ENCODE measurements at places on chromosomes 7 and 10.

GRCh38 chr7:50202052-50202555 lies 102.4 kb upstream of the IKZF1 start:
- no peak for DNase-seq

GRCh38 chr10:86522510-86522855 lies 891 bp upstream of the WAPL start:
- DNase-seq: no peak

GRCh38 chr10:19862811-19863515 lies 46.7 kb downstream of the PLXDC2 start:
- DNase-seq: no peak

- no peak for DNase-seq
These were observed 158.1 kb upstream of the KMT2E start for GRCh38 chr7:104855861-104856260.

DNA sequence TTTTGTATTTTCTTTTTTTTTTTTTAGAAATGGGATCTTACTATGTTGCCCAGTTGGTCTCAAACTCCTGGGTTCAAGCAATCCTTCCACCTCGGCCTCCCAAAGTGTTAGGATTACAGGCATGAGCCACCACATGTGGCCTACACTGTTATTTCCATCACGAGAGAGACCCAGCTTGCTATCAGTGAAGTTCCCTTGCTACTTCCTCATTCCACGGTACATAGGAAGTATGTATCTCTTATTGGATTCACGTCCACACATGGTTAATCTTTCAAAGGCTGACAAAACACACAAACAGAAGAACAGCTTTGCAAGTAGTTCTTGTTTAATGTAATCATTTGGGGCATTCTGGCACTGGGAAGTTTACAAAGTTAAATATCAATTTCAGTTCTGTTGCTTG lies 50.9 kb downstream of the DCLRE1A start:
- DNase-seq: no peak

GRCh38 chr7:41156268-41156667 lies 546.6 kb downstream of the INHBA start:
- no peak for DNase-seq

DNA sequence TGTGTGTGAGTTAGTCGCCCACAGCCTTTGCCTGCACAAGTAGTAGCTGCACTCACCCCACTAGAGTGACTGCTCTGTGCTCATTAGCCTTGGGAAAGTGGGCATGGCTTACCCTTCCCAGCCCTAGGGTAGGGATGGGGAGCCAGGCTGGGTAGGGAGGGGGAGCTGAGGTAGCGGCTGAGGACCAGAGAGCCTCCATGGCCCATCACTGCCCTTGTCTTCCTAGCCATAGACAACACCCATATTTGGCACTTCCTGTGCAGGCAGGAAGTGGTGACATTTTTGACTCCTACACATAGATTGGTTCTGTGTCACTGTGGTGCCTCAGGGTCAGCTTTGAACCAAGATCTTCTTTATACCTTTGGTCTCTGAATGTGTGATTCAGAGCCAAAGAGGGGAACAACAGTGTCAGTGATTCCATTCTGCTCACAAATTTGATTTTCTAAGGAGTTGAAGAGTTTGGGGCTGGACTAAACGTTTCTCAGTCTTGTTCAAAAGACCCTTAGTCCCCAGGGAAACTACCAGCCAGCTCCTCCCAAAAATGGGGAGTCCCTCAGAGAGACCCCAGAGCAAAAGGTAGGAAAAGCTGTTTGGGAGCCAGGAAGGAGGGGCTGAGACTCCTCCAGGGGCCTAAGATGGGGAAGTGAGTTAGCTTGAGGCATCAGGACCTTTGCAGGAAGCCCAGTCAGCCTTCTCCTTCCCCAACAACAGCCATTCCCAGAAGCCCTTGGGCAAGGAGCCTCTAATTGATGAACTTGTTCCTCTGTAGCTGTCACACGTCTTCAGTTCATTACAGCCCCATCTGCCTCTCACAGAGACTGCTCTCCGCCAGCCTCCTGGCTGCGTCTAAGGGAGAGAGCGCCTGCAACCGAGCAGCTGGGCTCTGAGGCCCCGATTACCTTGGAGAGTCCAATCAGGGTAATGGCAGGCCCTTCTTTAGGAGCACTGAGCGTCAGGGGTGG lies 135.0 kb downstream of the CDH23 start:
- DNase-seq: no peak

- no peak for DNase-seq
These were observed 89.5 kb downstream of the ANK3 start for GRCh38 chr10:60299961-60300883.

DNA sequence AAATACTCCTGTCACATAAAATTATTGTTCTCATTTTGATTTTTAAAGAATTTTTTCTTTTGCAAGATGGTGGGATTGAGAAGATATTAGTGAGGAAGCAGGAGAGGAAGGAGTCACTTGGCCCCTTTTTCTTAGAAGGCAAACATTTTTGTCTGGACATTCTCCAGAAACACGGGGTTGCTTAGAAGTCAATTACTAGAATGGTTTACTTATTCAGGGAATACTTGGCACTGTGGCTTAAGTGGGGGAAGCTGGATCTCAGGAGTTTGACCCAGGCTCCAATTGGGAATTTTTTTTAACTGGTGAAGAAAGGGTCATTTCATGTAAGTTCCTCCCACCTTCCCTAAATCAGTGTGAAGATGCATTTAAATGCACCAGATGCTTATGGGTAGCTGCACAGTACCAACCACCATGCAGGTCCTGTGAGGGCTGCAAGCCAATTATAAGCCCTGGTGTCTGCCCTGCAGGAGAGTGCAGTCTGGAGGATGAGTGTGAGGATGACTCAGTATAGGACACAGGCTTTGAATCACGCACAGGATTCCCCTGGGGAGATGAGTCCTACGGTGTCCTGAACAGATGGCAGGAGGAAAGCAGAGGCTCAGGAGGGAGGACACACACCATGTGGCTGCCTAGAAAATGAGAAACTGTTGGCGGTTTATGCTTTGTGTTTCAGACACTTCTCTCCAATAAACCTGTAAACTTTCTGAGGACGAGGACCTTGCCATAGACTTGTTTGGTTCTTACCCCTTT lies 299.1 kb downstream of the PLXNA4 start:
- DNase-seq: no peak

- no peak for DNase-seq
These were observed 46.2 kb downstream of the ZNF438 start for GRCh38 chr10:30985512-30985911.

DNA sequence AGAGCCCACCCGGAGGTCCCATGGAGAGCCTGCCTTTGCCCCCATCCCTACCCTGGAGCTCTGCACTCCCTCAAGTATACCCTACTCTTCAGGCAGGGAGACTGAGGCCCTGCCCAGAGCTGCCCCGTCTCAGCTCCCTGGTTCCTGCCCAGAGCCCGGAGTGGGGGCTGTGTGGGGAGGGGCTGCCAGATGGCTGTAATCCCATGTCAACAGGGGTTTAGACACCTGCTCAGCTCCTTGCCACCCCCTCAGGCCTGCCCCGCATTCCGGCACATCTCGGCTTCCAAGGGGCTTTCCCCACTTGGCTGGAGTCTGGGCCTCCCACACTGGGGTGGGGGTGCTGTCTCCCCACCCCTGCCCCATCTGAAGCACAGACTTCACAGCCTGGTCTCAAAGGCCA lies 20.9 kb upstream of the LFNG start:
- no peak for DNase-seq

Measured in activated gamma-delta T cell treated with Interleukin-2 at 50 U/mL for 16 hours (primary cell).